ENCODE measurements at places on chromosomes 4 and X.

DNA sequence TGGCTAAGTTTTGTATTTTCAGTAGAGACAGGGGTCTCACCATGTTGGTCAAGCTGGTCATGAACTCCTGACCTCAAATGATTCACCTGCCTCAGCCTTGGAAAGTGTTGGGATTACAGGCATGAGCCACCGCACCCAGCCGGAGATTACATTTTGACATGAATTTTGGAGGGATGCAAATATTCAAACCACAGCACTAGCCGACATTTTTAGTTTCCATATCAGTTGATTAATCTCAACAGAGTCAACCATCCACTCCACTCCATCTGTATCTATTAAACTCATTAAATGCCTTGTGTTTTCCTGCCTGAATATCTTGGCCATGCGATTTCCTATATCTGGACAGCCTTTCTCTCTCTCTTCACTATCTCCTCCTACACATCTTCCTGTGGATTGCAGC is 64.1 kb upstream of the PDGFRA start:
- no peak for DNase-seq

- DNase-seq: no peak
These were observed 6.3 kb downstream of the FNIP2 start for GRCh38 chr4:158775091-158775651.

- no peak for DNase-seq
These were observed 1.2 kb downstream of the ARHGAP6 start for GRCh38 chrX:11664211-11665167.

DNA sequence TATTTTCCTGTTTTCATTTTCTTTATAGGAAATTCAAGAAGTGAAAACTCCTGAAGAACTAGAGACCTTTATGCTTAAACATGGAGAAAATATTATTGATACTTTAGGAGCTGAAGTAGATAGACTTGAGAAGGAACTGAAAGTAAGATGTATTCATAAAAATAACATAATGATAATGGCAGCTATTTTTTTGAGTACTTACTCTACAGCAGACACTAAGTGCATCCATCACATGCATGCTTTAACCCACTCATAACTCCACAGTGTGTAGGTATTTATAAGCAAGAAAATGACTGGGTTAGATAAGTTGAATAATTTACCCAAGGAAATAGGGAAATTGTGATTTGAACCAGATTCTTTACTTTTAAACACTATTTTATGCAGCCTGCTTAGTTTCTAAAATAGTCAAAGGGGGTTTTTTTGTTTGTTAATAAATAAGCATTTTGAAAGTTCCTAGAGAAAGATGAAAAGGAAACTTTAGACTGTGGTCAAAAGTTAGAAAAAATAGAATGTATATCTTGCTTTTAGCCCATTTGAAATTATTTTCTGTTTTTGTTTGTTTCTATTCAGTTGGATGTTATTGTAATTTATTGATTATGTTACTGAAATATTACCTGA is 74.2 kb downstream of the BEND4 start:
- DNase-seq: no peak

- no peak for DNase-seq
These were observed 51.1 kb downstream of the WDFY3 start for GRCh38 chr4:84915396-84915780.

DNA sequence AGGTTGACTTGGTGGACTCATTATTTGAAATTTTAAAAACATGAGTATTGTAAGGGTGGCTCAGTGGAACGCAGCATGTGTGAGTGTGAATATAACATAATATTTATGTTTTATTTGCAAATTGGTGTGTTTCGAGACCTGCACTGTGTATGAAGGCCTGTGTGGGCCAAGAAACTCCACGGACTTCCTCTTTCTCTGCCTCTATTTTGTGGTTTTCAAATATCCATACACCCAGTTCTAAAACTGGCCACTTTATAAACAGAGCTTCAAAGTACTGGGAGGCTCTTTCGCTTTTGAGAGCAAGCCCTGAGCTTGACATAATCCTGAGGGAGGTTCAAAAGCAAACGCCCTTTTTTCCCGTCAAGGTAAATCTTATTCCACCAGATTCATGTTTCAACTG is 187.7 kb downstream of the GPAT3 start:
- DNase-seq: no peak

GRCh38 chr4:187235456-187236170 is 512.0 kb upstream of the FAT1 start:
- DNase-seq: no peak

DNA sequence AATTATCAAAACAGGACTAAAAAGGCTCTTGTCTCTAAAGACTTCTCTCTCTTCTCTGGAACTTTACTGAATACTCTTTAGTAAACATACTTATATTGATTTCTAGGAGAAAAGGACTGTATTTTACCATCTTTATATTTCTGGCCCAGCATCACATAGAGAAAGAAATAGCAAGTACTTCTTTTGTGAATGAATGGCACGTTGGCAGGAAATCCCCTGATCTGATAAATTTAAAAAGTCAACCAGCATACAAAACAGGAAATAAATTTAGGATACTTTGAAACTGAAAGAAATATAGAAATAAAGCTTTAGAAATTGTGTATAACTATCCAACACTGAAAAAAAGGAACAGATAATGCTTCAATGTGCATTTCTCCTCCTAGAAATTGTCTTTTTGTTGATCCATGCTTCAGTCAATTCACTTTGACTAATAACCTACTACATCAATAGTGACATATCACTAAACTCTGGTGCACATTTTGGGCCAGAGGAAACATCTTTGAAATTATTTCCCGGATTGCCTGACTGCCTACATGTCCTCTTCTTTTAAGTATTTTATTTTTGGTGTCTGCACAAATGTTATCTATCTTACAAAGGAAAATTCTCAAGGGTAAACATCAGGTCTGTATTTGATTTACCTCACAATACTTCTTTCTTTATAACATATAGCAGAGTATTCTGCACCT is 183.5 kb upstream of the FSTL5 start:
- no peak for DNase-seq

- no peak for DNase-seq
These were observed 45.7 kb downstream of the C4orf50 start for GRCh38 chr4:5972571-5972970.

- DNase-seq: no peak
These were observed 24.1 kb upstream of the COQ2 start for GRCh38 chr4:83308672-83309071.

DNA sequence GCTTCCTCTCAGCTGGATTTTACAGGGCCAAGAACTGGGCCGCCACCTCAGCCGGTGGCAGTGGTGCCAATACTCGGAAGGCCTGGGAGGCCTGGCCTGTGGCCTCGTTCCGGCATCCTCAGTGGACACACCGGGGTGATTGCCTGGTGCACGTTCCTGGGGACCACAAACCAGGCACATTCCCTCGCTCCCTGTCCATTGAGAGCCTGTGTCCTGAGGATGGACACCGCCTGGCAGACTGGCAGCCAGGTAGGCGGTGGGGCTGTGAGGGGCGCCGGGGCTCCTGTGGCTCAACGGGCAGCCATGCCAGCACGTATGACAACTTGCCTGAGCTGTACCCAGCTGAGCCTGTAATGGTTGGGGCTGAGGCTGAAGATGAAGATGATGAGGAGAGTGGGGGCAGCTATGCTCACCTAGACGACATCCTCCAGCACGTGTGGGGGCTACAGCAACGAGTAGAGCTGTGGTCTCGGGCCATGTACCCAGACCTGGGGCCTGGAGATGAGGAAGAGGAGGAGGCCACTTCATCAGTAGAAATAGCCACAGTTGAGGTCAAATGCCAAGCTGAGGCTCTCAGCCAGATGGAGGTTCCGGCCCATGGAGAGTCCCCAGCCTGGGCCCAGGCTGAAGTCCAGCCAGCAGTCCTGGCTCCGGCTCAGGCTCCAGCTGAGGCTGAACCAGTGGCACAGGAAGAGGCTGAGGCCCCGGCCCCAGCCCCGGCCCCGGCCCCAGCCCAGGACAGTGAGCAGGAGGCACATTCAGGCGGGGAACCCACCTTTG is 70.4 kb downstream of the STARD8 start:
- DNase-seq: no peak

DNA sequence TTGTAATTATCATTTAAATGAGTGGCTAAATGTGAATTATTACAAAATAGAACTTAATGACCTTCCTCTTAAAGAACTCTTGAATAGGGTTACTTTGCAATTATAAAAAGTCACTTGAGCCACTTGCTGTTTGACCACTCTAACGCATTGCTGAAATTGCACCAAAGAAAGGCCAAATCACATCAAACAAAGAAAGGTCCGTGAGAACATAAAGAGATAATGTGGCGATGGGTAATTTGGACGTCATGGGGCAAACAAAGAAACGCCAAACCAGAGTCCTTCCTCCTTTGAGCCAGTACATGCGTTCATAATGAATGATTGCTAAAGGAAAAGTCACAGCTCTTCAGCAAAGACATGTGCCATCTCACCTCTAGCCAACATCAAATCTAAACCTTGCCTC is 229.8 kb upstream of the STS start:
- DNase-seq: no peak
